Uterus (tissue), 4 donors: ENCODE measurements at places on chromosomes 2 and 18. TPM values are rescaled to one million over a fixed set of nuclear protein-coding genes. Genes with fewer than 3 reads are reported as not detected.
A peak's percentile ranks its signal among the peaks of the same experiment; 100 is the strongest.

The UGT1A8 gene
- total RNA-seq = not detected

The FBLN7 gene
- total RNA-seq = 9.6 TPM

The CFAP221 gene
- total RNA-seq = 4.4 TPM

The LYG2 gene
- total RNA-seq = not detected

The CASP10 gene
- 21.6 TPM for total RNA-seq

The NAT8 gene
- total RNA-seq = not detected

The KCNG2 gene
- total RNA-seq = 0.59 TPM

The MARCHF4 gene
- total RNA-seq = not detected

DNA sequence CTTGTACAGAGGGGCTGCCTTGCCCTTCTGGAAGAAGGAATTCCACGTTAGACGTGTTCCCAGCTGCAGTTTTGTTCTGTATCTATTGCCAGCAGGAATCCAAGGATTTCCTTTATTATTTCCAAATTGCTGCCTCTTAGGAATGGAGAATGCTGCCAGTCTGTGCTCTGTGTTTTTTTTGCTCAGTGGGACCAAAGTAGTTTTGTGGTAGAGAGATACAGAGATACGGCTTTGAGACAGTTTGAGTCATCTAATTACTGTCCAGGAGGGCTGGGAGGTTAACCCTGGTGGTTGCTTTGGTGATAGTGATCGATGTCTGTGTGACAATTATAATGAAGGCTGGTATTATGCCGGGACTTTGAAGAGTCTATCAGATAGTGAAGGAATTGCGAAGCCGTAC, 26.3 kb downstream of the ASAP2 start:
- H3K27me3 ChIP-seq = no peaks in the 10 kb centered on the region
- H3K4me3 ChIP-seq = no peak overlapping the region
- no peaks in the 10 kb centered on the region for H3K36me3 ChIP-seq
- peak overlapping the region; percentile 12 for H3K27ac ChIP-seq
- DNase-seq = no peak
- H3K4me1 ChIP-seq = peaks cover 6% of the 10 kb centered on the region

GRCh38 chr2:223036790-223037444, 15.1 kb upstream of the KCNE4 start:
- DNase-seq = no peak
- no peaks in the 10 kb centered on the region for H3K27me3 ChIP-seq
- H3K36me3 ChIP-seq = no peaks in the 10 kb centered on the region
- no peaks in the 10 kb centered on the region for H3K4me1 ChIP-seq

DNA sequence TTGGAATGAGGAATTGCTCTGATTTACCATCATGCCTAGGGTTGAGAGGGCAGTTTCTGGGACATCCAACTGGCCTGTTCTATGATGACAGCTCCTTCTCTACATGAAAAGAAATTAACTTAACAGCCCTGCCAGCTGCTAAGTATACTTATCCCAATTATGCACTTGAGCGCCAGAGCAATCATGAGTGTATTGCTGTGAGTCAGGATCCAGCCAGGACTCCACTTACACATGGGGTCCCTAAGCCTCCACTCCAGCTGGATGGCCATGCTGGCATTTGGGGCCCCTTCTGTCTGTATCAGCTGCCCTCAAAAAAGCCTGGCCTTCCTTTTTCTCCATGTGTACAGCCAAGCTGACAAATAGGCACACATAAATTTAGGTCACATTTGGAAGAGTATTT, 481.9 kb downstream of the TMX3 start:
- H3K4me1 ChIP-seq = no peaks in the 10 kb centered on the region
- H3K27ac ChIP-seq = no peak overlapping the region
- no peaks in the 10 kb centered on the region for H3K36me3 ChIP-seq
- no peaks in the 10 kb centered on the region for H3K27me3 ChIP-seq
- no peak for DNase-seq

GRCh38 chr18:7740821-7741220, 173.7 kb downstream of the PTPRM start:
- no peaks in the 10 kb centered on the region for H3K36me3 ChIP-seq
- peaks cover 6% of the 10 kb centered on the region for H3K4me1 ChIP-seq
- DNase-seq = no peak

DNA sequence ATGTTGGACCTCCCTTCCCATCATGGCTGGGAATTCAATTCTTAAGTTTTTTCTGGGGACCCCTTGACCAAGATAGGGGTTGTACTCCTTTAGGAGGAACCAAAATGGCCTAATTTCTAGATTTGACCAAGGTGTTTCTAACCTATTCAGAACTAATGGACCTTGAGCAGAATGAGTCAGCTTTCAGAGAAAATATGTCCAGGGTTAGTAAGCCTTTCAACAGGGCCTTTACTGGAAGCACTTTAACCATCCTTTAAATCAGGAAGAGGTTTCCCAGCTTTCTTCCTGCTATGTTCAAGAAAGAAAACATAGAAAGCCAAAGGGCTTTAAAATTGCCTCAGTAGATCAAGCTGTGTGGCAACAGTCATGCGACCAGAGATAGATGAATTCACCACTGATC, 1184.9 kb upstream of the ACVR2A start:
- no peak for DNase-seq
- no peaks in the 10 kb centered on the region for H3K36me3 ChIP-seq
- no peak overlapping the region for H3K4me3 ChIP-seq
- no peak overlapping the region for H3K27ac ChIP-seq
- no peaks in the 10 kb centered on the region for H3K4me1 ChIP-seq
- H3K27me3 ChIP-seq = no peaks in the 10 kb centered on the region

GRCh38 chr18:62396381-62396780, 71.3 kb downstream of the TNFRSF11A start:
- no peaks in the 10 kb centered on the region for H3K27me3 ChIP-seq
- H3K4me3 ChIP-seq = no peak overlapping the region
- no peaks in the 10 kb centered on the region for H3K36me3 ChIP-seq
- H3K27ac ChIP-seq = no peak overlapping the region
- DNase-seq = no peak

DNA sequence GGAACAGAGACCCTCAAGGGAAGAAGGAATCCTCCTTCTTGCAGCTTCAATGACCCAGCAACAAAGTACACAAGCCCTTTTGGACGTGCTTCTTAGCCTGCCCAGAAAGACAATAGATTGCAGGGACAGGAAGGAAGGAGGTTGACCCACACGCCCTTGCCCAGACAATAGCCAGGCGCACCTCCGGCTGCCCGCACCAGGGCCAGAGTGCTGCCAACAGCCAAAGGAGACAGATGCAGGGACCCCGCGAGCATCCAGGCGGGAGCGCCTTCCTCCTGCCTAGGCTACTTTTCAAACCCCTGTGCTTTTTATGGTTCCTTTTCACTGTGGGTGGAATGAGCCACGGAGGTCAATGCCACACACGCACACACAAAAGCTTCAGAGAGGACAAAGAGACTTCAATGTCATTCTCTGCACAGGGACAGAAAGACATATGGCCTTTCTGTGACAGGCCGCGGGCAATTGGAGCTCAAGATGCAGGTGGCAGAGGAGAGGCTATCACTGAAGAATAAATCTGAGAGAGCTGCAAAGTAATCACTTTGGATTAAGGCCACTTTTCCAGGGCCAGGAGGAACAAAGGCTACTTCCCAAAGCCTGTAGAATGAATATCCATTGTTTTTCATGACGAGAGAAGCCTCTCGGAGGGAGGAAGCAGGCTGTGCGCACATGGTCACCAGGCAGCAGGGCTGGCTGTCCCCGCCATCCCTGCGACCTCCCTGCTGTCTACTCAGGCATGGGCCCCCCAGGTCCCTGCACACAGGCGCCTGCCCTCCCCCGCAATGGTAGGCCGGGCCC, 300.6 kb downstream of the EIPR1 start:
- H3K4me1 ChIP-seq = no peaks in the 10 kb centered on the region
- no peaks in the 10 kb centered on the region for H3K27me3 ChIP-seq
- H3K4me3 ChIP-seq = no peak overlapping the region
- no peaks in the 10 kb centered on the region for H3K36me3 ChIP-seq

DNA sequence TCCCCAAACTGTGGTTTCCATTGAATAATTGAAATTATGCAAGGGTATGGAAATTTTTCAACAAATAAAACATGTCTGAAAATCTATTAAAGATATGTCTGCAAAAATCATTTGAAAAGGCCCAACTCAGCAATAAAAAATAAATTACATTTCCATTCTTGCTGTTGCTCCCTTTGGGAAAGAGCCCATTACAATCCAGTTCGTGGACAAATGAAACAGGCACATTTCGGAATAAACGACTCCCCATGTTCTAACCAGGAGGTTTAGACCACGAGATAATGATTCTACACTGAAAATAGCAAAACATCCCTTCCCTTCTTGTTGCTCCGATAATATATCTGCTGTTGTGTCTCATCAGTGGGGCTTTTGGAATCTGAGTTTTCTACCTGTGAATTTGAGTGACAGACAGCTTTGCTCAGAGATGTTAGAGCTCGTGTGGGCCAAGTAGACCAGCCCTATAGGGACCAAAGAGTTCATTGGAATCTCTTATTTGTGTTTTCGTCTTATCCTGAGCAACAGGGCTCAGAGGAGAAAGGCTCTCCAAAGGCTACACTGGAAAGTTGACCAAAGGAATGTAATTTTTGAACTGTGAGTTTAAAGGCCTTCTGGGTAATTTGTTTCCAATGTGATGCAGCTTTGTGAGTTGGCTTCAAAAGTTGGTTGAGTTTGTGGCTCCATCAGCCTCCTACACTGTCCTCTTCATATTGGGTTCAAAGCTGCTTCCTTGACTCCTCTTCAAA, 119.5 kb downstream of the ACTR3 start:
- H3K27me3 ChIP-seq = no peaks in the 10 kb centered on the region
- no peak overlapping the region for H3K27ac ChIP-seq
- H3K4me1 ChIP-seq = no peaks in the 10 kb centered on the region
- H3K4me3 ChIP-seq = no peak overlapping the region
- no peaks in the 10 kb centered on the region for H3K36me3 ChIP-seq

DNA sequence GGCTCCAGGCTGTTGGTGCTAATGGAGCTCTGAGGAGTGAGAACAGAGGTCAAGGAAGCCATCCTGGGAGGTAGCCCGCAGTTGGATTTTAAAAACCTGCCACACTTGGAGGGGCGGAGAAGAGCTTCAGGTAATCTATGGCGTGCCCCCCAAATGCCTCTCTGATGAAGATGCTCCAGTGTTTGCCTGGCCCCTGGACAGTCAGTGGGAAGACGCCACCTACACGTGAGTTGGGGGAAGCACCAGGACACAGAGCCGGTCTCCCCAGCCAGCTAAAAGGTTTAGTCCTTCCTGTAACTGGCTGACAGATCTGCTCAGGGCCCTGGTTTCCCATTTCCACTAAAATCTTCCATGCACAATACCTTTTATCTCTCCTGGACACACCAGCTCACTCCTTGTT, 225.0 kb downstream of the TTC32 start:
- no peak overlapping the region for H3K4me3 ChIP-seq
- no peaks in the 10 kb centered on the region for H3K36me3 ChIP-seq
- no peaks in the 10 kb centered on the region for H3K27me3 ChIP-seq
- DNase-seq = no peak
- no peak overlapping the region for H3K27ac ChIP-seq

DNA sequence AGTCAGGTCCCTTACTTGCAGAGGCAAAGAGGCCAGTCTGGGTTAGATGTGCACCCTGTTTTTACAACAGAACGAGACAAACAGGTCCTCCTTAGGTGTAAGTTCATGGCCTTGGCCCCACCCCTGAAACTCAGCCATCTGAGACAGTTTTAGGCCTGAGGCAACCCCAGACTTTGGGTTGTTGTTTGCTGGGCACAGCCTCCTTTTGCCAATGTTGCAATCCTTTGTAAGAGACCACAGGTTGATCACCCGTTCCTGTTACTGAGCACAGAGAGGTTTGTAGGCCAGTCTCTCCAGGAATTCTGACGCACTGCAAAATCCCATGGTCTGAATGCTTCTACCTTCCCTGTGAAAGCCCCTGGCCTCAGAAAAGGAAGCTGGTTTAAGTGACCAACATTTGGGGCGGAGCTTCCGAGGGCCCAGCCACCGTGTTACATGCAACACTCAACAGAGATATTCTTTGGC, 15.5 kb upstream of the IL1RN start:
- H3K27me3 ChIP-seq = no peaks in the 10 kb centered on the region
- H3K27ac ChIP-seq = no peak overlapping the region
- no peaks in the 10 kb centered on the region for H3K4me1 ChIP-seq
- no peak overlapping the region for H3K4me3 ChIP-seq
- DNase-seq = no peak

GRCh38 chr2:73980566-73980965, 4.1 kb upstream of the TET3 start:
- no peak for DNase-seq
- H3K27ac ChIP-seq = no peak overlapping the region
- no peaks in the 10 kb centered on the region for H3K4me1 ChIP-seq
- no peaks in the 10 kb centered on the region for H3K27me3 ChIP-seq
- no peaks in the 10 kb centered on the region for H3K36me3 ChIP-seq

- H3K4me1 ChIP-seq = no peaks in the 10 kb centered on the region
- no peak overlapping the region for H3K4me3 ChIP-seq
- no peak overlapping the region for H3K27ac ChIP-seq
Observed at GRCh38 chr18:74856928-74857327, 259.3 kb downstream of the ZNF407 start.

GRCh38 chr2:118849226-118850167, 2.0 kb upstream of the EN1 start:
- no peak overlapping the region for H3K27ac ChIP-seq
- peaks cover 18% of the 10 kb centered on the region for H3K4me1 ChIP-seq
- H3K36me3 ChIP-seq = no peaks in the 10 kb centered on the region
- H3K27me3 ChIP-seq = peaks cover 4% of the 10 kb centered on the region
- no peak overlapping the region for H3K4me3 ChIP-seq

DNA sequence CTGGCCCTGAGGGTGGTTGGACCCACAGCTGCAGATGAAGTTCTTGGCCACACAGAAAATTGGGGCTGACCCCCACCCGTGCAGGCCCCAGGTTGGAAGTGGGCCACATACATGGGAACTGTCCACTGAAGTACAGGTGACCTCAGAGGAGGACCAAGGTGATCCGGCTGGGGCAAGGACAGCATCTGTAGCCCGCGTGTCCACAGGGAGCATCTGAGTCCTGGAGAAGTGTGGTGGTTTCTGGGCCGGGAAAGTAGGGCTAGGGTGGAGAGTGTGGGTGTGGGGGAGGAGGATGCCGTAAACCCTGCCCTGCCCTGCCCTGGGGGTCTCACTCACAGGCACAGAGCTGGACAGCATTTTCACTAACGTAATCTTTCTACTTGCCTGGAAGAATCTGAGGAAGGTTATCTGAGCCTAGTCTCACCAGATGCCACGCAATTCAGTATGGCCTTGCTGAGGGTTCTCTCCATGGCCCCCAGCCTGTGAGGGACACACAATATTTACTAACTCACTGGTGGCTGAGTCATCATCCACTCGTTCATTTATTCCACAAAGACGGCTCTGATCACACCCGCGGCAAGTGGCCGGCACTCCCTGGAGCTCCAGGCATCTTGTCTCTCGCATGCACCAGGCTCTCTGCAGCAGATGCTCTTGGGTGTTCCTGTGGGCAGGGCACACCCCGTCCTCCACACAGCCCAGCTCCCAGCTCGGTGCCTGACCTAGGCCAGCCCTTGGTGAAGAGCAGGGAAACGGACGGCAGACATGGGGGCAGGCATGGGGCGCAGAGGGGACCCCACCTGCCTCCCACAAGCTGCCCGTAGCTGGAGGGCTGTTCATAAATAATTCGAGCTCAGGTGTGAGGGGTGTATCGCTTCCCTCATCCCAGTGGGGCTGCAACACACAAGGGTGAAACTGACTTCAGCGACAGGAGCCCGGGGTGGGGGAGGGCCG, 51.2 kb downstream of the INHBB start:
- no peaks in the 10 kb centered on the region for H3K27me3 ChIP-seq
- no peaks in the 10 kb centered on the region for H3K4me1 ChIP-seq
- H3K27ac ChIP-seq = no peak overlapping the region
- no peak for DNase-seq
- H3K36me3 ChIP-seq = no peaks in the 10 kb centered on the region

- no peak overlapping the region for H3K27ac ChIP-seq
- no peaks in the 10 kb centered on the region for H3K27me3 ChIP-seq
- H3K4me3 ChIP-seq = no peak overlapping the region
- H3K4me1 ChIP-seq = no peaks in the 10 kb centered on the region
- DNase-seq = no peak
Observed at GRCh38 chr18:29661924-29662323, 1380.6 kb downstream of the DSC3 start.
